ENCODE measurements at places on chromosomes 13 and 19.

GRCh38 chr13:95982144-95982543 lies 71.1 kb downstream of the UGGT2 start:
- DNase-seq: no peak

DNA sequence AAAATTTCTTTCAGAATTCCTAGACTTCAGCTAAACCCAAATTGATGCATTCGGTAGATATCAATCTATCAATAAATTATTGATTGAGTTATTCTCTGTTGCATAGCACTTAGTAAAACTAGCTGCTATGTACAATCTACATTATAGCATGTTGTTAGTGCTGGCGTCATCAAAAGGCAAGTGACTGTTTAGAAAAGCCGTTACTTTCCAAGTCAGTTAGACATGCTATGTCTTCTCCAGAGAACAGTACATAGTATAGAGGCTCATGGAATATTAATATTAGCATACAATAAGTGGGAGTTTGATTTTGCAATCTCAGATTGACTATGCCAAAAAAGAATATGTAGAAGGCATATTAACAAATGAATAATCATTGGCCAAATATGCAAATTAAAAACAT lies 165.6 kb downstream of the DCT start:
- DNase-seq: no peak

- no peak for DNase-seq
These were observed 3.2 kb downstream of the WBP4 start for GRCh38 chr13:41064493-41064892.

DNA sequence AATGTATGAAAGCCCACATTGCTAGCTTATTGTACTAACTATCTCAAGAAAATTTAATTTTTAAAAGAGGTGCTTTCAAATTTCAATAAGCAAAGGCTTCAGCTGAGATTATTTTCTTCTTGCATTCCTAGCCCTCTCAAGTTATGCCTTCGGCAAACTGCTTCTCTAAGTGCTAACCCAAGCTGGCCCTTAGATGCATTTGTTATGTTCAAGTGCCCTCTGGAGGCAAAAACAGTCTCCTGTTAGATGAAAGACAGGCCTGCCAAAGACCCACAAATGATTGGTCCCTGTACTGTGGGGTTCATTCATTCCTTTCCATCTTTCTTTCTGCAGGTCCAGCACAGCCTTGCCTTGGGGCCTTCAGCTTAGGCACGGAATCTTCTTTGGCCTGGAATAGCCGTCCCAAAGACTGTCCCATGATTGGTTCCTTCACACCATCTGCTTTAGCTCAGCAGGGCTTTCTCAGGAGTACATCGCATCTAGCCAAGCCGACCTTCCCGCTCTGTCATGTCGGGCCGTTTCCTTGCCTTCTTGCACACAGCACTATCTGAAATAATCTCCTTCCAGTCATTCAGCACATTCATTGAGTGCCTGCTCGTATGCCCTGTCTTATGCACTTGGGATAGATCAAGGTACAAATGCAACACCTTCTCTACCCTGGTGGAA lies 26.4 kb upstream of the TPTE2 start:
- DNase-seq: no peak

- no peak for DNase-seq
These were observed 217.1 kb downstream of the POSTN start for GRCh38 chr13:37381502-37381901.

- DNase-seq: no peak
These were observed 26.1 kb upstream of the TIMM44 start for GRCh38 chr19:7969555-7969939.

- no peak for DNase-seq
These were observed 33.5 kb upstream of the CSNK1A1L start for GRCh38 chr13:37138926-37139325.

- DNase-seq: no peak
These were observed 4.0 kb downstream of the PIK3R2 start for GRCh38 chr19:18156841-18157464.

- no peak for DNase-seq
These were observed 429.1 kb downstream of the ITGBL1 start for GRCh38 chr13:101881593-101881992.

DNA sequence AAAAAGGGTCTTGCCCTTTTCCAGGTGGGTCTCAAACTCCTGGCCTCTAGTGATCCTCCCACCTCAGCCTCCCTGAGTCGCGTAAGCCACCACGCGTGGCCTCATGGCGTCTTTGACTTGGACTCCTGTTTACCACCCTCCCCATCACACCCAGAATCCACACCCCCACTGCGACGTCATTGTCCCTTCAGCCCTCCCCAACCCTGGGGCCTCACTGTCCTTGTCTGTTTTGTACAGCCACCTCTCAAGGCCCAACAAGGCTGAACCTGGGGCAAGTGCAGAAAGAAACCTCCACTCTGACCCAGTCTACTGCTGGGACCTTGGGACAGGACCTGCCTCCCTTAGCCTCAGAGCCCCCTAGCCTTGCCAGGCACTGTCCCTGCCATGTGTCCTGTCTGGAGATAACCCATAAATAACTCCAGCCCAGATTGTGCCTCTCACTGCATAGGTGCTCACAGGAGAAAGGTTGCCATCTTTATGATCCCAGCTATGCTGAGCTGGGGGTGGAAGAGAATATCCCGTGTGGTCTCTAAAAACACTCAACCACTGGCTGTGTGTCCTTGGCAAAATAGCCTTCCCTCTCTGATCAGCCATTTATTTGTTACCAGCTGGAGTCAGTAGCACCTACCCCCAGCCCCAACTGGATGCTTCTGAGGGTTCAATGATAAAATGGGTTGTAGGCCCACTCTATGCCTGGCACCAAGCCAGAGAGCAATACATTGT lies 1.8 kb upstream of the IFI30 start:
- no peak for DNase-seq

Data from activated effector memory CD4-positive, alpha-beta T cell treated with anti-CD3 and anti-CD28 coated beads, Interleukin-2, amount 50 U/mL, for 16 hours (primary cell).